PC-9 (cell line): ENCODE measurements at places on chromosomes 1 and 21.

GRCh38 chr1:95643071-95643470 lies 409.1 kb downstream of the RWDD3 start:
- no peak for DNase-seq

- no peak for DNase-seq
Observed at GRCh38 chr1:65722461-65722860, 70.2 kb upstream of the PDE4B start.

- DNase-seq, result peak; percentile 37
Observed at GRCh38 chr1:50969611-50970508, at the start of gene CDKN2C. CDKN2C (plus strand) TSS chr1:50970245; CDS start chr1:50970369, 124 bp downstream.

- DNase-seq, result no peak
Observed at GRCh38 chr1:183604815-183605214, 14.6 kb upstream of the NCF2 start.

GRCh38 chr1:230230273-230230672 lies 163.2 kb downstream of the GALNT2 start:
- DNase-seq, result no peak

GRCh38 chr1:18246543-18246942 lies 138.9 kb downstream of the IGSF21 start:
- DNase-seq, result no peak

DNA sequence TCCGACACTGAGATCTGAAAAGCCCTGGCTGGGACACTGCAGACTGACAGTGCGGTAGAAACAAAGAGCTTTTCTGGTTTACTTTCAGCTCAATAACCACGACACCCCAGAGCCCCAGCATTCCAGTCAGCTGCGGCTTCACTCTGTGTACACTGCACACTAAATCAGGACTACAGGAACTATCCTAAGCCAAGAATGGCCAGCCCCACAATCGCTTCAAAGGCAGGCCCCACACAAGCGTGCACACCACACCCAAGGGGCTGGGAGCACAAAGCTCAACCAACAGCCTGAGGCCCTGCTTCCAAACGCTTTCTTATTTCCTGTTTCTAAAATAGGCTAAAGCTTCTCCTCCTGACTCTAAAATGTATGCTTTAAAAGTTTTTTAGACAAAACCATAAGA lies 28.4 kb downstream of the URB1 start:
- no peak for DNase-seq

- DNase-seq, result no peak
Observed at GRCh38 chr1:36992139-36992943, 42.0 kb downstream of the GRIK3 start.

- no peak for DNase-seq
Observed at GRCh38 chr1:175072099-175072951, 4.7 kb downstream of the TNN start.

DNA sequence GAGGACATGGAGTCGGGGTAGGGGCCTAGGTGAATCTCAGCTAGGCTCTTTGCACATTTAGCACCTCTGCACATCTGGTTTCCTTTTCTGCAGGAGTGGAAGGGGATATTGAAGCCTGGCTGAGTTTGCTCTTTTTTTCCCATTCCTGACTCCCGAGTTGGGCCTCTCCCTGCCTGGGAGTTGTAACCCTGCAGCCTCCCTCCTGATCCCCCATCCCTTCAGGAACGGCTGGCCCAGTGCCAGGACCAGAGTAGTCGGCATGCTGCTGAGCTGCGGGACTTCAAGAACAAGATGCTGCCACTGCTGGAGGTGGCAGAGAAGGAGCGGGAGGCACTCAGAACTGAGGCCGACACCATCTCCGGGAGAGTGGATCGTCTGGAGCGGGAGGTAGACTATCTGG lies 836 bp downstream of the OLFML3 start:
- DNase-seq, result no peak

GRCh38 chr1:38926091-38926490 lies 15.5 kb downstream of the RHBDL2 start:
- DNase-seq, result no peak

- peak; percentile 68 for DNase-seq
Observed at GRCh38 chr1:26350701-26351589, 3.0 kb downstream of the CRYBG2 start.

- DNase-seq, result no peak
Observed at GRCh38 chr1:167605576-167605975, 24.5 kb upstream of the RCSD1 start.

DNA sequence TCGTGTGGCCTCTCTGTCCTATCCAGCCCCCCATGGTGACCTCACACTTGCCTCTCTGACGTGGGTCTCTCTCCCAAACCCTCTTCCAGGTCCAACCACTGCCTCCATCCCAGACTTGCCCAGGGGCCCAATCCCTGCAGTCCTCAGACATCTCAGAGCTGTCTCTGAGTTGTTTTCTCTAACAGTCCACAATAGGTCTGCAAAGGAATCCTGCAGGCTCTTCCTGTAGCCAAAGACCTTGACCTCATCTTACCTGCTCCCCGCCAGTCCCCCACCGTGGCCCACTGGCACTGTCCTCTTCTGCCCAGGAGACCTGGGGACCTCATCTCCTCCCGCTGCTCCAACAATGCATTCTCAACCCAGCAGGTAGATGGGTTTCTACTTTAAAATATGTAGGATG lies 10.0 kb downstream of the RNF187 start:
- no peak for DNase-seq

GRCh38 chr1:169421309-169421708 lies 6.0 kb downstream of the CCDC181 start:
- no peak for DNase-seq

GRCh38 chr1:64155278-64155677 lies 48.1 kb upstream of the UBE2U start:
- no peak for DNase-seq

DNA sequence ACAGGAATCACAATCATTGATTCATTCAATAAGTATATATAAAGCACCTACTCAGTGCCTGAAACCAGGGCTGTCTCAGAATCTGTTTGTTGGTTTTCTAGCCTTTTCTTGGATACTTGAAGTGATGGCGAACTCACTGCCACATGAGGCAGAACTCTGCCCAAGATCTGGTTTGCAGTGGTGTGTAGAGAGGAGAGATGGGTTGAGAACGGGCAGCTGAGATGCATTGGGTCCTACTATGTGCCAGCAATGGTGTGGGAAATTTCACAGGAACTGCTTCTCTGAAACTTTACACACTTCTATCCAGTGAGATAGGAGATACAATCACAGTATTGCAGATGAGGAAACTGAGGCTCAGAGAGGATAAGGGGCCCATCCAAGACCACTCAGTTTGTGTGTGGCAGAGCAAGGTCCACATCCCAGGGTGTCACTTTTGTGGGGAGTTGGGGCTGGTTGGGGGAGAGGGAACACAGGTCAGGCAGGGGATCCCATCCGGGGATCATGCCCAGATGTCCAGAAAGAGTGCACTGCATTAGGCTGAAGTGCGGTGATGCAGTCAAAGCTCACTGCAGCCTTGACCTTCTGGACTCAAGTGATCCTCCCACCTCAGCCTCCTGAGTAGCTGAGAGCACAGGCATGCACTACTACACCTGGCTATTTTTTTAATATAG lies 83.7 kb upstream of the IFFO2 start:
- DNase-seq, result no peak

DNA sequence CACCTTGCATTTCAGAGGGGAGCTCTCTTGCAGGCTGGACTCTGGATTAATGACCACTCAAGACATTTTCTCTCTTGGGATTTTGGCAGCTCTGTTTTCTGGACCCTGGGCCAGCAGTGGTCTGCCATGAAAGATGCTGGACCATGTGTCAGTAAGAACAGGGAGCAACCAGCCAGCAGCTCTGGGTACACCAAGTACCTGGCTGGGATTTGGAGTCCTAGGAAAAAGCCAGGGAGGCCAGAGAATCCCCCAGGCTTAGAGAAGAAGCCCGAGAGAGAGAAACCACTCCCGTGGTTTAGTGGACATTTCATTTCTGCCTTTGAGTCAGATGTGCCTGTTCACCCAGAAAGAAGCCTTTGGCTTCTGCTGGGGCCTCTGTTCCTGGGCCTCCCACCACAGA lies 2.5 kb downstream of the NFASC start:
- DNase-seq, result no peak

GRCh38 chr1:232248276-232248820 lies 381.6 kb downstream of the SIPA1L2 start:
- DNase-seq, result no peak

- DNase-seq, result no peak
Observed at GRCh38 chr1:147579532-147579931, 38.2 kb downstream of the BCL9 start.

DNA sequence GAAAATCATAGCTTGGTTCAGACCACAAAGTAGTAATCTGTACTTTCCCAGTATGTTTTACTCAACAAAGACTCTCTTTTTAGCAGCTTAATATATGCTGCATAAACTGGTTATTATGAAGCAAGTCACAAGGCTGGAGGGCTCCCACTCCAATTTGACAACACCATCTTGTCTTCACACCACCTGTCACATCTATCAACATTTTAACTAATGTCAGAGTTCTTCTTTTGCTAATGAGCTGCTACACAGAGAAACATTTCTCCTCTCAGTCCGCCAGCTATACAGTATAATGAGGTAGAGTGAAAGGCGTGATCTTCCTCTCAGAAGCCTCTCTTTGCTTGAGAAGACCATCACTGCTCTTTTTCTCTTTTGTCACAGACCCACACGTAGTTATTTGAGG lies 230.1 kb downstream of the BARHL2 start:
- no peak for DNase-seq

DNA sequence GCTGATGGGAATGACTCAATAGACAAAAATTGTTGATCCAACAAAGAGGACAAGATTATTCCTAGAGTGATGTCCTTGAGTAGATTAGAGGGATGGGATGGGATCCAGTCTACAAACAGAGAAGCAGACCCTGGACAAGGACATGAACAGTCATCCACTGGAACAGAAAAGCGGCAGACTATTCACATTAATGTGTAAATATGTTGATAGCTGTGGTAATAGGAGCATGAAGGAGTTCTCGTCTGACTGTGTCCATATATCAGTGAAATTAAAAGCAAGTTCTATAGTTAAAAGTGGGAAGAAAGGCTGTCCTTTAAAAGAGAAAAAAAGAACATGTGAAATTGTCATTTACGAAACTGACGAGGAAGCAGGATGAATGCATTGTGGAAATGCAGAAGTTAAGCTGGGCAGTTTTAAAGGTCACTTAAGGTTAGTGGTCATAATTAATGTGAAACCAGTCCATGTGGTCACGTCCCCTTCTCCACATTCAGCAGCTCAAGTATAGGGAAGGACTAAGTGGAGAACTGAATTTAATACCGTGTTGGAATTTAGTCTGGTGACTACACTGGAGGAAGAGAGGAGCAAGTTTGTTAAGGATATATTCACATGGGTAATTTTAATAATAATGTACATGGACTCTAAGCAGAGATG lies 62.1 kb downstream of the PIK3R3 start:
- DNase-seq, result no peak

- DNase-seq, result no peak
Observed at GRCh38 chr1:221994274-221994698, 252.4 kb upstream of the DUSP10 start.

GRCh38 chr1:223724376-223724775 lies 12.0 kb downstream of the CAPN2 start:
- DNase-seq, result no peak

- DNase-seq, result no peak
Observed at GRCh38 chr1:119774746-119775490, 6.2 kb upstream of the HMGCS2 start.

DNA sequence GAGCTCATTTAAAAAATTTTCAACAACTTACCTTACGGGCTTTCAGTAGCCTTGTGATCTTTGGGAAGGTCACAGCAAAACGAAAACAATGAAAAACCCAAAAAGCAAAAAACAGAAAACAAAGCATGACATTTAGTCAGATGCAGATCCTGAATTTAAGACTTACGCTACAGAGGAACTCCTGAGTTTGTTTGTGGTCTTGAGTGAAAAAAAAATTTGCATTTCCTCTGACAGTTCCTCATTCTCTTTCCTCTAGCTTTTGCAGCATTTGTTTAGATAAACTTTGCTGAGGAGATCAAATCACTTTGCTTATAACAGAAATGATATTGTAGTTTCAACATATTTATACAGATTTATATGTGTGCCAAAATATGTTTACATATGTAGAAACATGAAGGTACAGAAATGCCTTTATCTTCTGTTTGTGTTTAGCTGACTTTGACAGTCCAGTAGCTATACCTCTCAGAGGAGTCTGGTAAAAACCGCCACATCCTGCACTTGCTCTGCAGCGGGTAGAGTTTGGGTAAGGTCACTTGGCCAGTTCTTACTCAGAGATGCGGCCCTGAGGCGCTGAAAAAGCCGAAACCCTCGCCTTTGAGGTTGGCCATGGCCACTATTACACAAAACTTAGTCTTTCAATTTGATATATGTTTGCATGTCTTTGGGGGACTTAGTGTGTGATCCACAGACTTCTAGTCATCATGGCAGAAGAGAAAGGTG lies 142.5 kb downstream of the TNR start:
- DNase-seq, result no peak

GRCh38 chr1:221740369-221740992 lies 1.4 kb downstream of the DUSP10 start:
- no peak for DNase-seq

DNA sequence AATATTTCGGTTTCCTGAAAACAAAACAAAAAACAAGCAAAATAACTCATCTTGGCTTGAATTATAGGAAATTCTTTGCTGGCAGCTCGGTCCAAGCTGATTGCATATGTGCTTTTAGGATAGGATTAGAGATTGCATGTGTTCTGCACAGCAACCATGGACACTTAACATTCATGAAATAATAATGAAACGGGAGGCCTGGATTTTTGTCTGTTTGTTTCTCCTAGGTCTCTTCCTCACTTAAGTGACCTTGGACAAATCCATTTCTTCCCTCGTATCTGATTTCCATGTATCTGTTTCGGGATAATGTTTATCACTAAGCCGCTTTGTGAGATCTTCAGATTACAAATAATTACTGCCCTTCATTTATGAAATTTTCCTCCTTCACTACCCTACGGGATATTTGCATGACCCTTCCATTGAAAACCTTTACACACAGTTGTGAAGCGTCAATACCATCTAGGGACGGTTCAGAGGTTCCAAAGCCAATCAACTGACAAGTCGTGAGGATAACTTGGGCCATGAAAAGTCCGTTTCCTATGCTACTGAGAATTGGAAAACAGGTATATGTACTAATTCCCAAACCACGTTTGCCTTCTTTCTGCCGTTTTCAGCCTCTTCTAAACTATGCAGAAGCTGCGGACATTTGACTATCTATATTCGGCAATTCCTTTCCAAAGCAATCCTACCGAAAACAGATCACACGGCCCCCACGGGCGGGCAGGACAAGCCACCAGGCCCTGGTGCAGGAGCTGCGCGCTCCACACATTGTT lies 1.3 kb upstream of the H3-3A start:
- DNase-seq, result no peak

DNA sequence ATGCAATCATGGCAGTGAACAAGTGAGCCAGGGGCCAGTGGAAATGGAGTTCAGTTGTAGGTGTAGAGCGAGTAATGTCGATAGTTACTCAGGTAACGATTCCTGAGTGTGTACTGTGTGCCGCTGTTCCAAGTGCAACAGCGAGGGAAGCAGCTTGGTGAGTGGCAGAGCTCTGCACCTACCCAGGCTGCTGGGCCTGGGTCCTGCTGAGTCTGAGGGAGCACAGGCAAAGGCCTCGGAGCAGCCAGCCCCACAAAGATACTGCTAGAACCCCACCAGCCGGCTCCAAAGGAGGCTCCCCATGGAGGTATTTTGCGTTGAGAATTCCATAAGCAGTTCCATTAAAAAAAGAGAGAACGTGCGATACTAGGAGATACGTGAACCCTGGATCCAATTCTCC lies 23.2 kb downstream of the PARP1 start:
- no peak for DNase-seq

GRCh38 chr1:38015978-38016725 lies 3.6 kb downstream of the UTP11 start:
- no peak for DNase-seq
